ENCODE measurements at places on chromosomes 7 and 10.

- no peak for DNase-seq
Measured at GRCh38 chr10:106925191-106925590, 239.3 kb downstream of the SORCS1 start.

- no peak for DNase-seq
Measured at GRCh38 chr7:110007320-110008063, 1083.4 kb upstream of the LRRN3 start.

DNA sequence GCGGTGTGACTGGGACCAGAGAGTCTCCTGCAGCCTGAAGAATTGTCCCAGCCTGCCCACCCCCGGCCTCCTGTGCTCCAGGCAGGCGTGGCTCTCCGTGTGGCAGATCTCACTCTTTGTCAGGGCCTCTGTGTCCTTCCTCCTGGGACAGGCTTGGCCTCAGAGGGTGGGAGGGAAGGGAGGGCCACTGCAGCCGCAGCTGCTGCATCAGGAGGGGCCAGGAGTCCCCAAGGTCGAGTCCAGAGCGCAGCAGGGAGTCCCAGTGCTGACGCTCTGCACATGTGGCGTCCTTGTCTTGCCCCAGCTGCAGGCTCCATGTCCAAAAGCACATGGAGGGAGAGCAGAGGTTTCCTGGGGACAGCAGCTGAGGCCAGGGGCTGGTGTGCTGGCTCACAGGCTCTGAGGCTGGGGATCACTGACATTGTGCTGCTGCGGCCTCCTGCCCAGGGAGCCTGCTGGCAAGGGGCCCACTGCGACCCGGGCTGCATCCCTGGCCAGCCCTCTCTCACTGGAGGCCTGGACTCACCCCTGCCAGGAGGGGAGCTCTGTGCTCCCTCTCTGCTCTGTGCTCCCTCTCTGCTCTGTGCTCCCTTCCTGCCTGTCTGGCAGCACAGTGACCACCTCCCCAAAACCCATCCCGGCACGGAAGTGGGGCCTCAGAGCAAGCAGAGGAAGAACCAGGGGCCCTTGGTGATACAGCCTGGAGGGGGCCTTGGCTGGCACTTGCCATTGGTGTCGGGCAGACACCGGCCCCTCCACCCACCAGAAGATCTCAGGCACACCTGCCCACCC lies 114.6 kb upstream of the RET start:
- DNase-seq = no peak

- no peak for DNase-seq
Measured at GRCh38 chr10:75189266-75190096, 21.1 kb upstream of the VDAC2 start.

DNA sequence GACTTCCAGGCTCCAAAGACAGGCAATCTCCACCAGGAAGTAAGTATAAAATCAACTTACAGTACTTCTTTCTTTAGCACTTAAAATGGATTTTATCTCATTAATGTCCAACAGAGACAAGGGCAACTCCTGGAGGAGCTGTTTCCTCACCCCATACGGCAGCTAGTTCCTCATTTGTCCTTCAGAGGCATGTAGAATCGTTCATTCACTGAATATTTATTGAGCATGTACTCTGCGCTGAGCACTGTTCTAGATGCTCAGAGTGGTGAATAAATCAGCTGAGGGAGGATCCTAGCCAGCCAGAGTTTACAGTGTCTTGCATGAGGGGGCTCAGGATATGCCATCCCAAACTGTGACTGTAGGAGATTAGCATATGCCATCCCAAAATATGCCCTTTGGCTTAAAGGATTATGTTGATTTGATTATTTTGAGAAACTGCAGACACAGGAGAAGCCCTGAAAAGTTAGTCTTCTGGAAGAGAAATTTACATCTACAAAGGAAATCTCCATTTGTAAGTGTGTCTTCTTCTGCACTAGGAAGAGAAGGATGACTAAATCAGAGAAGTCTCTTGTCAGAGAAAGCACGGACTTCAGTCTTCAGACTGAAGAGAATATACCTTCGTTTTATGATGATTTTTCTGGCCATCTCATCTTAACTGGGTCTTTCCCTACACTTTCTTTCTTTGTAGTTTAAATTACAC lies 66.9 kb downstream of the BAMBI start:
- no peak for DNase-seq

GRCh38 chr7:42621543-42622219 lies 290.2 kb downstream of the C7orf25 start:
- no peak for DNase-seq

GRCh38 chr7:149670288-149670687 lies 103.1 kb downstream of the ZNF467 start:
- DNase-seq = no peak

- DNase-seq = no peak
Measured at GRCh38 chr10:132946806-132947546, 4.6 kb upstream of the CFAP46 start.

GRCh38 chr7:370775-371118 lies 80.8 kb downstream of the FOXL3 start:
- DNase-seq = no peak

DNA sequence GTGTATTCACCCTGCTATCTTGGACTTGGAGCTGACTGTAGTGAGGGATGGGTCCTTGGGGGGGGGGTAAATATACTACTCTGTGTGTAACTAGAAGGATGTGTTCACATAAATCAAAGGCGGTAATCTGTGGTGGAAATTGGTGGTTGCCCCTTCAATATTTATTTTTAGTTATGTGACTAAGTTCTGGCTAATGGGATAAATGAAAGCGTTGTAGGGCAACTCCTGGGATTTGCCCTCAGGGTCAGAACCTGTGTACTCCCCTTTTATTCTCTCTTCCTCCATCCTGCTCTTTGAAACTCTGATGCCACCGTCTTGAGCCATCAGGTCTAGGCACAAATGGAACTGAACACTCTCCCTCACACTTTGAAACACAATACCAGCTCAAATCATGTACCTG lies 24.3 kb upstream of the ST7 start:
- no peak for DNase-seq

GRCh38 chr10:43731486-43731885 lies 82.8 kb upstream of the ZNF32 start:
- no peak for DNase-seq

GRCh38 chr7:5528071-5528814 lies 104.6 kb upstream of the TNRC18 start:
- DNase-seq = no peak

GRCh38 chr7:83339907-83340306 lies 177.2 kb upstream of the PCLO start:
- no peak for DNase-seq

DNA sequence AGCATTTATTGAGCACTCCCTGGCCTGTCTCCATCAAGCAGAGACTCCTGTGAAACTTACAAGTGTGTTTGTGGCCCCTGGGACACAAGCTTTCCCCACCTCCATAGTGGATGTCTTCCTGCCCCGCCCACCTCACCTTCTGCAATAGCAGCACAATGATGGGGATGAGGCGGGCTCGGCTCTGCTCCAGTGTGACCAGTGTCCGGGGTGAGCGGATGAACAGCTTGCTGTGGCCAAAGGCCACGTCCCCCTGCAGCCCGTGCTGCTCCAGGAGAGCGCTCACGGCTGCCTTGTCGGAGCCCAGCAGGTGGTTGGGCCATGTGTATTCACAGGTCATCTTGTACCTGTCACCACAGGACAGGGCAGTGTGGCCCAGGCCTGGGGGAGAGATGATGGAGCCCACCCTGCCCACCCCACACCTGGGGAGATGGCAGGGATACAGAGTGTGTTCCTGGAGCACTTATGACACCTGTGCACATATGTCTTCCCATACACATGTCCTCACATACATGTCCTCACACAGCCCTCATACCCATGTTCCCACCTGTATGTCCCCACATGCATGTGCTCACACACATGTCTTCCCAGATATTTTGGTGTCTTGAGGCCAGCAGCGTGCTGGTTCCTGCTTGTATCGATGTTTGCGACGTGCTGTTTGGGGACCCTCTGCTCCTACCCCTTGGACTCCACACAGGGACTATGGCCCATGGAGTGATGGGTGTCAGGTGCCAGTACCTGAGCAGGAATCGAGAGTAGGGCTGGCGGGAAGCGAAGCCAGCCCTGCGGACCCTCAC lies 12.7 kb downstream of the MYO1G start:
- no peak for DNase-seq

- no peak for DNase-seq
Measured at GRCh38 chr7:40468891-40469864, 334.4 kb downstream of the SUGCT start.

- DNase-seq = no peak
Measured at GRCh38 chr7:120951309-120951699, 727 bp downstream of the ING3 start.

DNA sequence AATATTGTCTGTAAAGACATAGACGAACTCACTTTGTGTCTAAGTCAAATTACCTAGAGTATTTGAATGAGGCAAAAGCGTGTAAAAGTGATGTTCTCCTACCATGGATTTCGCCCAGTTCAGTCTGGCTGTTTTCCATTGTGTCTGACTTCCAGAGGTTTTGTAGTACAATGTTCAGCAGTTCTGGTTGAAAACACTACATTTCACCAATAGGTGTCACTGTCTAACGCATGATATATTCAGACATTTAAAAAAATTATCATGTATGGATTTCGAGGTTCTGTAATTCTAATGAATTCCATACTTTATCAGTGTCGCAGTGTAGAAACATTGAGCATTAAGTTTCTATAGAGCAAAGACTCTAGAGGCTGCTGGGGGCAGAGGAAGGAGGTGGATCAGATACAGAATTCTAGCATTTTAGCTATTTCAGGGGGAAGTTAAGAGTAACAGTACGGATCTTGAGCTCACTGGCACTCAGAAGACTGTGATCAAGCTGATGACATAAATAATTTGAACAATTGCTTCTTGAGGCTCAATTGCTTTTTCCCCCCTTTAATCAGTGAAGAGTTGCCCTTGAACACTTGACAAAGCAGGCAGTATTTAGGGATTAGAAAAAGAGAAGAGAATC lies 196.9 kb upstream of the RHOBTB1 start:
- DNase-seq = no peak

- no peak for DNase-seq
Measured at GRCh38 chr10:108411206-108411605, 1246.7 kb upstream of the SORCS1 start.

- DNase-seq = no peak
Measured at GRCh38 chr7:21767300-21767900, 178.3 kb downstream of the CDCA7L start.

- no peak for DNase-seq
Measured at GRCh38 chr7:6622134-6622710, 6.8 kb downstream of the ZNF853 start.

GRCh38 chr10:110151467-110151866 lies 55.9 kb upstream of the MXI1 start:
- no peak for DNase-seq

DNA sequence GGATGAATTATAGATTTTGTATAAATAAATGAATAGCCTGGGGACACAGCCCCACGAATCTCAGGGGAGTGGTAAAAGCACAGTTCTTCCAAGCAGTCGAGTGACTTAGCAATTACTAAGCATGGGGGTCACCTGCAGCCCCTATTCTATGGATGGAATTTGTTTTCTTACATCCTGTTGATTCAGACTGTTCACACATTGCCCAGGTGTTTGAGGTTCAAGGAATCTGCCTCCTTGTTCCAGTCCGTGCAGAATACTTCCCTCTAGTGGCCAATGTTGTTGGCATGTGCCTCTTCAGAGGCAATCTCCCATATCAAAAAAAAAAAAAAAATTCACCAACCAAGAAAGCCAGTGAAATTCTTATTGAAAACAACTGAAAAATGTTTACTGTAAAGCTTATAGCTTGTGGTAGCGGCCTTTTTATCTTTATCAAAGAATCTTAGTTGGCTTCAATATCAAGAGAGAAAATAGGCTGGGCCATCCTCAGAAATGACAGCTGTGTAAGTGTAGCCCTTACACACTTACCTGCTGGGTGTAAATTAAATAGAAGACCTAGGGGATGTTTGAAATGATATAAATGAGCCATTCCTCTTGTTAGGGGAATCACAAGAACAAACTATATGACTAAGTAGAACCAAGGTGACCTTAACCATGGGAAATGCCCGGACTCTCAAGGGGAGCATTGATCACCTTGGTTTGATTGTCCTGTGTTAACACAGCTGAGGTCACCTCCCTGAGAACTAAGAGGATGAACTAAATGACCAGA lies 7.8 kb downstream of the LIPM start:
- DNase-seq = no peak

- DNase-seq = no peak
Measured at GRCh38 chr10:114166494-114166893, 7.5 kb downstream of the CCDC186 start.

DNA sequence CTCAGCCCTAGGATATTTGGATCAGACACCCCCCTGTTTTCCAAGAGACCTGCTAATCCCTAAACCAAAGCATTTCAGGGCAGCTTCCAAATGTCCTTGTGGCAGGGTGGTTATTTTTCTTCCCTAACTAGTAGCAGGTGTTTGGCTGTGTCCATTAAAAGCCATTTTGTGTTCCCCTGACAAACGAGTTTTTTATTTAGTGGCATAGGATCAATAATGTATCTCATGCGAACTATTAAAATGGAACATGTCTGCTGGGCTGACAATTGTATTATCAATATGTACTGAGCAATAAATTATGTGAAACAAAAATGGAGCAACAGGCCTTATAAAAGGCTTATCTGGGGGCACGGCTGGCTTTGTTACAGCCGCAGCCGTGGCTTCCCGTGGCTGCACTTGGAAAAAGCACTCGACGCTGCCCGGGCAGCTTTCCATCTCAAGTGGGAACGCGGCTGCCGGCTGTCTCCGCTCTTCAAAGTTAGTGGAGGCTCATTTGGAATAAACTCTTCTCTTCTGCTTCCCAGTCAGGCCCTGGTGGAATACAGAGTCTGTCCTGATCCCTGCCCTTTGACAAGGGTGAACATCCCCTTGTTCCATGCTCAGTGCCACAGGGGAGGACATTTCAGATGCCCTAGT lies 554.3 kb downstream of the TYW1 start:
- no peak for DNase-seq

DNA sequence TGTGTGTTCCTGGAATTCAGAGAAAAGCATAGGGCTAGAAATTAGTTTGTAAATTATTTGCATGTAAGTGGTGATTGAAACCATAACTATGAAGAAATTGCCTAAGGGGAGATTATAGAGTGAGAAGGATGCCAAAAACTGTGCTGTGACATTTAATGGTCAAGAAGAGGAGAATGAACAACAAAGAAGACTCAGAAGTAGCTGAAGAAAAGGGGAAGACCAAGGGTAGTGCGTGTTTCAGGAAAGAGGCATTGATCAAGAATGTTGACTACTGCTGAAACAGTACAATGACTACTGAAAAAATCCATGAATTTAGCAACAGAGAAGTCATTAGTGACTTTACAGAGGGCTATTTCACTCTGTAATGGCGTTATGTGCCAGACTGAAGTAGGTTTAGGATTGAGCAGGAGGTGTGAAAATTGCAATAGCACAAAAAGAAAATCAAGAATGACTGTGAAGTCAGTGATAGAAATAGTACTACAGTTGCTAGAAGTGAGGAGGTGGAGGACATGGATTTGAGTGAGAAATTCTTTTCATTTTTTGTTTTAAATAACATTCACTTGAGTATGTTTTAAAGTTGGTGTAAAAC lies 28.9 kb upstream of the SAMD9L start:
- no peak for DNase-seq
